Occipital lobe (tissue), 3 donors: ENCODE measurements at places on chromosomes 1 and 21. TPM values are rescaled to one million over a fixed set of nuclear protein-coding genes. Genes with fewer than 3 reads are reported as not detected.
A peak's percentile ranks its signal among the peaks of the same experiment; 100 is the strongest.

- no peak for DNase-seq
Measured at GRCh38 chr1:56547977-56548376, 31.4 kb downstream of the PLPP3 start.

GRCh38 chr1:200751717-200752116, 13.0 kb downstream of the CAMSAP2 start:
- no peak for DNase-seq

DNA sequence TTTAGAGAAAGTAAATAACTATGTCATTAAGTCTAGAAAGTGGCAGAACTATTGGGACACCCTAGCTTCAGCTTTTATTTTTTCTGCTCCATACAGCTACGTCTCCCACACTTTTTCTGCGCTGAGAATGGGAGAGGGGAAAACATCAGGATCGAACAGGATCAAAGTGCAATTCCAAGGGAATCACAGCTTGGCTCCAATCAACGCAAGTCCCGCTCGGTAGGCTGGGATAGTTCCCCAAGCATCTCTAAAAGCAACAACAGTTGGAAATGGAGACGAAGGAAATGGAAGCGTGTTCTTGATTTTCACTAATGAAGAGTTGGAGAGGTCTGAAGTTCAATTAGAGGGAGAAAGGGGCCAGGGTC, 536 bp downstream of the HMGCL start:
- no peak for DNase-seq

GRCh38 chr1:37741130-37741529, 23.8 kb downstream of the EPHA10 start:
- DNase-seq: peak; percentile 23

DNA sequence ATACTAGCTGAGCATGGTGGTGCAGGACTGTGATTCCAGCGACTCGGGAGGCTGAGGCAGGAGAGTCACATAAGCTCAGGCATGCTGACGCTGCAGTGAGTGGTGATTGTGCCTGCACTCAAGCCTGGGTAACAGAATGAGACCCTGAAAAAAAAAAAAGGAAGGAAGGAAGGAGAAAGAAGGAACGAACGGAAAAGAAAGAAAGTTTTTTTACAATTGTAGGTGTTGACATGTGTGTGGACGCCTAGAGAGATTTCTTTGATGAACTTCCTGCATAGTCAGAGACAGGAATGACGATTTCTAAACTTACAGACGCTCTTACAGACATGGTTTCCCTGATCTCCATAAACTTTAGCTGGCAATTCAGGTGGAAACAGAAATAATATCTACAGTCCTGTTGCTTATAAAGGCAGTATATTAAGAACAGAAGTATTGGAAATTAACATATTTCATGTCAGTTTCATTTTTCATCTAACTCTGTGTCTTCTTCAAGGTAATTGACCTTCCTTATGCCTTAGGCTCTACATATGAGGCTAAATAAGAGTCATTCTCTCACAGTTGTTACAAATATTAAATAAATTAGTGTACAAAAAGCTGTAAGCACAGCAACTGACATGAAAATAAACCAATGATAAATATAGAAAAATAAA, 4.1 kb downstream of the SAMSN1 start:
- no peak for DNase-seq

DNA sequence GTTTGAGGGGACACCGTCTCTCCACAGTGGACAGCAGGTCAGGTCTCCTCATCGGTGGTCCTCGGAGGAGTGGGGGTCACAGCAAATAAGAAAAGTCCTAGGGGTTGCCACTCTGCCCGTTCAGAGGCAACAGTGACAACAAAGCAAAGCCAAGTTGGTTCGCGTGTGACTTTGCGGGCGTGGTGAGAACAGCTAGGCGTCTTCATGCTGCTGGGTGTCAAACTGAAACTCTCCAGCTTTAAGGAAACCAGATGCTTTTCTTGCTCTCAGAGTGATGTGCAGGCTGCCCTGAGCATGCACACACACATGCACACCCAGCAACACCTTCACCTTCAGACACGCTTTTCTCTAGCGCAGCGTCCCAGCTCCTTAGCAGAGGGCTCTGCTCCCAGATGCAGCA, 70.1 kb upstream of the ARHGEF16 start:
- no peak for DNase-seq

- no peak for DNase-seq
Measured at GRCh38 chr1:232676307-232676706, 46.4 kb upstream of the SIPA1L2 start.

DNA sequence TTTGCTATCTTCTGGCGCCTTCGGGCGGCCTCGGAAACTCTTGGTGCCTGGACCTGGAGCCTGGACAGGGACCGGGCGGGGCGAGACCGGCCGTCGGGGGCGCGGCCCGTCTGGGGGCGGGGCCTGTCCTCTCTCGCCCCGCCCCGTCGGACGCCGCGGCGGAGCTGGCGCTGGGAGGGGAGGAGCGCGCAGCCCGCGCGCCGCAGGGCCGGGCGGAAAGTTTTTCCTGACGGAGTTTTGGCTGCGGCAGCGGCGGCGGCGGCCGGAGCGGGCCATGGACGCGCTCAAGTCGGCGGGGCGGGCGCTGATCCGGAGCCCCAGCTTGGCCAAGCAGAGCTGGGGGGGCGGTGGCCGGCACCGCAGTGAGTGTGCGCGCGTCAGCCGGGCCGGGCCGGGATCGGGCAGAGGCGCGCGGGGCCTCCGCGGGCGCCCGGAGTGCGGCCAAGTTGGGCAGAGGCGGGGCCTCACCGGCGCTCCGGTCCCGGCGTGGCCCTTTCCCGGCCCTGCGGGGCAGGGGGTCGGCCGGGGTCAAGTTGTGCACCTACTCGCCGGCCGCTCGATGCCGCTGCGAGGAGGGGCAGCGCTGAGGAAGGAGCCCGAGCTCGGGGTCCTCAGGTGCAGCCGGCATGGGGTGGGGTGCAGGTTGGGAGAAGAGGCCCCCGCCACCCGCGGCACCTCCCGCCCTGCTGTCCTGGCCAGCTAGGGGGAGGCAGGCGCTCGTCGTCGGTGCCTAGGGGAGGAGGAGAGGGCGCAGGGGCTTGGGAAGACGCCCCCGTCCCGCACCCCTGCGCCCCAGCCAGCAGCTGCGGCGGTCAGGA, at the start of gene LDLRAP1:
Gene LDLRAP1, plus strand, starts transcription at position 182 of the 818 bp plus-strand sequence. Its CDS starts 93 bp downstream, at position 275.
- DNase-seq: peak; percentile 43

Gene NEK7
- total RNA-seq: 24.6 TPM

Gene S100A5
- not detected for total RNA-seq
